ENCODE measurements at places on chromosomes 7 and 10.
A peak's percentile ranks its signal among the peaks of the same experiment; 100 is the strongest.

DNA sequence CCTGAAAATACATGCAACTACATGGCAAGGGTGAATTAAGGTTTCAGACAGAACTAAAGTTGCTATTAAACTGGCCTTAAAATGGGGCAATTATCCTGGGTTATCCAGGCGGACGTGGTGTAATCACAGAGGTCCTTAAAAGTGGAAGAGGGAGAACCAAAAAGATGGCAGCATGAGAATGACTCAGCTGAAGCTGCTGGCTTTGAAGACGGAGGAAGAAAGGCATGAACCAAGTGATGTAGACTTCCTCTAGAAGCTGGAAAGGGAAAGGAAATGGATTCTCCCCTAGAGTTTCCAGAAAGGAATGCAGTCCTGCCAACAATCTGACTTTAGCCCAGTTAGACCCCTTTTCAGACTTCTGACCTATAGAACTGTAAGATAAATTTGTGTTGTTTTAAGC lies 27.0 kb upstream of the UBN2 start:
- DNase-seq, result no peak

DNA sequence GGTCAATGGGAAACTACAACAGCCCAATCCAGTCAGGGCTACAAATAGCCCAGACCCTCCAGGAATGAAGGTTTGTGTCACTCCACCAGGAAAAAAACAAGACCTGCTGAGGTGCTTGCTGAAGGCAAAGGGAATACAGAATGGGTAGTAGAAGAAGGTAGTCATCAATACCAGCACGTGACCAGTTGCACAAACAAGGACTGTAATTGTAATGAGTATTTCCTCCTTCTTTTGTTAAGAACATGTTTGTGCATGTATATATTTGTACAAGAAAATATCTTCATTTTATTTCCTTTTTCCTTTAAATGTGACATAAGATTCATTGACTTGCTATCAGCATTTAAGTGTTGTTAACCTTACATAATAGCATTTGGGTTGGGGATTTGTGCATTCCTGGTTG lies 229.3 kb downstream of the IMMP2L start:
- DNase-seq, result no peak

DNA sequence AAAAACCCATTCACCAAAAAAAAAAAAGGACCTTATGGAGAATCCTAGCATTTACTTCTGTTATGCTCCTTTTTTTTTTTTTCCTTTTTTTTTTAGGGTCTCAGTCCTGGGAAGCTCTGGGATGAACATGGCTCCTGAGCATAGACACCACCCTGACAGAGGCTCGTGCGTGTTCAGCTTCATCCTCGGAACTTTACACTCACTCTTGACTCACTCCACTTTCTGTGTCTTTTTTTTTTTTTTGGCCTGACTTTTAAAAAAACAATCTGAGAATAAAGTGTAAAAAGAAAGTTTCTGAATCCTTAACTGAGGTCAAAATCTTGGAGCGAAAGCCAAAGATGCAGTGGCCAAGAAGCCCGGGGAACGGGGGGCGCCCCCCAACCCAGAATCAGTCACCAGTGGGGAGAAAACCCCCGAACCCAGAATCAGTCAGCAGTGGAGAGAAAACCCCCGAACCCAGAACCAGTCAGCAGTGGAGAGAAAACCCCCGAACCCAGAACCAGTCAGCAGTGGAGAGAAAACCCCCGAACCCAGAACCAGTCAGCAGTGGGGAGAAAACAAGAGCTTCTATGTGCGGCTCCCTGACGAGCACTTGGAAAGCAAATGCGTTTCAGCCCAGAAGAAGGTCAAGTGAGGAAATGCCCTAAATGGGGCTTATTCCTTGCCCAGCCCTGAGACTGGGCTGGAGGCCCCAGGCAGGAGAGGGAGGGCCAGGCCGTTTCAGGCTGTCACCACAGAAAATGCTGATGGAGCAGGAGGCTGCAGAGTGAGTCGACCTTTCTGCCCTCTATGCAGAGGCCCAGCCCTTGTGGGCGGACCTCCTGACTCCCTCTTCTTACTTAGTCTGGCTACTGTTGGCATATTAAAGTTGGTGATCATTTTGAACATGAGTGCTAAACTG lies 19.0 kb upstream of the PFKP start:
- no peak for DNase-seq

DNA sequence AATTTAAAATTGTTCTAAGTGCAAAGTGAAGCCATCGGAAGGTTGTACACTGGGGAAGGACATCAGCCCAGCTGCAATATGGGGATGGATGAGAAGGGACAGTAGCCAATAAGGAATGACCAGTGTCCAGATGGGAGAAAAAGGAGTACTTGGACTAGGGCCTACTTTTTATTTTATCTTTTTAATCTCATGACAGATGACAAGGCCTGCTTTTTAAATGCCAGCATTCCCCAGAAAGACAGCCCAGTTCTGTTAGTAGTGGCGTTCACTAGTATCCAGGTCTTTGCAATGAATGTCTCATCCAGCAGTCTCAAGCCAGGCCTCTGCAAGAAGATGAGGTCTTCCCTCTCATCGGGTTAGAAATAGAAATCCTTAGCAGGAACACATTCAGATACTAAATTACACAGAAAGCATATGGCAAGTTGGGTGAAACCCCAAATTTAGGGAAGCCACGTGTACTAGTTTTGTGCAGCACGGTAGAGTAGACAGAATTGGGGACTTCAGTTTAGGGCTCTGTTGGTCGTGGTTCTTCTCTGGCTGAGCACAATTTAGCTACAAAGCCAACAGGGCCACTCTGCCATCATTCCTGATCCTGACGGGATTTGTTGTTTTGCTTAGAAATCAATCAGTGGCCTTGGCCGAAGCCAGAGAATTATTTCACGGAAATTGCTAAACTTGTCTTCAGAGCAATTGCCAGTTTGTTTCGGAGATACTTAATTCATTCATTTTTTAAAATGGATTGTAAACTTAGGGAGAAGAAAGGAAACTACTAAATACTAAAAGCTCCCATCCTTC lies 227.8 kb downstream of the ARHGAP21 start:
- no peak for DNase-seq

DNA sequence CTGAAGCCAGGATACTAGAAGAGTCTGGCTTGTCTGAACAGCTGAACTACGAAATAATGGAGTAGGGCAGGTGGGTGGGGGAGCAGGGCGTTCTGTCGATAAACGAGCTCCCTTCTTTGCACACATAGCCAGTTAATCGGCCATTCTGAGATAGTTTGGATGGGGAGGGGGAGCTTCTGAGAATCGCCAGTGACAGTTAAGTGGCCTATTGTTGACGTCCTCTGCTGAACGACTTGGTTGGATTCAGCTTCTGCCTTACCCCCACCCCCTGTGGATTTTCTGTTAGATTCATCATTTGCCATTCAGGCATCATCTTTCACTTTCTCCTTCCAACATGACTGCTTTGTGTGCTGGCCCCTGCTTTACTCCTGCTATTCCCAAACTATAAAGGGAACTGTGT lies 520 bp downstream of the CPA5 start:
- DNase-seq, result no peak

GRCh38 chr7:91957823-91958222 lies 17.2 kb downstream of the AKAP9 start:
- no peak for DNase-seq

DNA sequence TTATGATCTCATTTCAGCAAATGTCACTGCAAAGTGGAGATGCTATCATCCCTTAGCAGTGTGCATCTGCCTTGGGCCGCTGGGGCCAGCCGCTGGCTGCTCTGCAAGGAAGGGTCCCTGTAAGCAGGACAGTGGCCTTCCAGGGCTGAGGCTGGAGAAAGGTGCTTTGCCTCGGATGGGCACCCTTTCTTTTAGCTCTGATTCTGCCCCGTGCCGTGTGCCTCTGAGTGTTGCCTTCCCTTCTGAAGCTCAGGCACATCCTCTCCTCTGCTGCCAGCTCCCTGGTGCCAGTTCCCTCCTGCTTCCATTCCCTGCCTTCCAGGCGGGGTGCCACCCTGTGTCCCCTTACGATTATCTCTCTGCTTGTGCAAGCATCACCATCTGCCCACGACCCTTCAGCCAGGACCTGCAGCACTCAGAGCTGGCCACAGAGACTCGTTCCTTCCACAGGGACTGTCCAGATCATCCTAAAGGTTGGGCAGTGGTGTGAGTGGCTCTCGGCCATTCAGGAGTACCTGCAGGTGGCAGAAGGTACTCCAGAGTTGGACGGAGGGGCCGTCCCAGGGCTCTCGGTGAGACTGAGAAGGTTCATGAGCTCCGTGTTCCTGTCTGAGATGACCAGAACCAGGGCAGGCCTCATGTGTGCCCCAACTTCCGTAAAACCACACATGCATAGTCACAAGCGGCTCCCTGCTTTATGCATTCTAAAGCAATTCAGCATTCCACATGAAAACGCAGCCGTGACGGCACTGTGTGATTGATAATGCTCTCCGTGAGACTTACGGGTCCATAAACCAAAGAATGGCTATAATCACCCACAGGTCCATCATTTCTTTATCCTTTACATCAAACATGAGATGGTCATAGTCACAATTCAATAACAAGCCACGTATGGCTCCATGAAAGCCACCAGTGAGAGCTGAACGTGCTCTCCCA lies 371.4 kb downstream of the DNAJB6 start:
- DNase-seq, result no peak

- DNase-seq, result no peak
These were observed 340.0 kb upstream of the NRP1 start for GRCh38 chr10:33674491-33674890.

GRCh38 chr7:70132852-70133690 lies 534.8 kb downstream of the AUTS2 start:
- peak; percentile 47 for DNase-seq

- no peak for DNase-seq
These were observed 284.9 kb upstream of the SEMA3D start for GRCh38 chr7:85471740-85472139.

GRCh38 chr7:7569081-7569527 lies 2.4 kb downstream of the MIOS start:
- no peak for DNase-seq

DNA sequence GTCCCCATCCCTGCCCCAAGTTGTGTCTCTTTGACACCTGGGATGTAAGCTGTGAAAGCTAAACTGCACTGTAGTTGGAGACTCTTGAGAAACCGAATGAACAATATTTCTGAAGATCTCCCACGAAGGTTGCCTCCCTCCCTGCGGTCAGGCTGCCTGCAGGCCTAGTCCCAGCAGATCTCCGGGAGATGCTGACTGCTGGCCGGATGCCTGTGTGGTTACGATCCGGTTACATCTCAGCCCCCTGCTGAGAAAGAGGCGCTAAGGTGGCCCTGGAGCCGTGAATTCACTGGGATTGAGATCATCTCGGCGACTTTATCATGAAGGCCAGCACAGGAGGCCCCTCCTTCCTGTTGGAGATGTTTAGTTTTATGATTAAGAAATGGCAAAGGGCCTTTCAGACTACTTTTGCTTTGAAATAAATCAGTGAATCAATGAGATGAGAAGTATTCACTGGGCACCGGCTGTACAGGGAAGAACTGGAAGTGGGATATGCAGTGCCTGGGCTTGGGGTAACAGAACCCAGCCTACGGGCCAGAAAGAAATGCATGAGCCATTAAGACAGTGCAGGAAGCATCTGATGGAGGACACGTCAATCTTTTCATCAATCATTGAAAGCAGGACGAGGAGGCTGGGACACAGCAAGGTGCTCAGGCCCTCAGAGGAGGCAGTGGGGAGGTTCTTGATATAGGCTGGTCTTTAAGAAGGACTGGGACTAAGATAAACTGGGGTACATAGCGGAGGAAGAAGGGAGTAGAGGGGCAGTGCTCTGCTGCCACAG lies 177.6 kb downstream of the PRKAG2 start:
- DNase-seq, result no peak

GRCh38 chr7:83210479-83210878 lies 47.8 kb upstream of the PCLO start:
- DNase-seq, result no peak

- peak; percentile 45 for DNase-seq
These were observed 1.5 kb downstream of the TRIL start for GRCh38 chr7:28956608-28957063.

DNA sequence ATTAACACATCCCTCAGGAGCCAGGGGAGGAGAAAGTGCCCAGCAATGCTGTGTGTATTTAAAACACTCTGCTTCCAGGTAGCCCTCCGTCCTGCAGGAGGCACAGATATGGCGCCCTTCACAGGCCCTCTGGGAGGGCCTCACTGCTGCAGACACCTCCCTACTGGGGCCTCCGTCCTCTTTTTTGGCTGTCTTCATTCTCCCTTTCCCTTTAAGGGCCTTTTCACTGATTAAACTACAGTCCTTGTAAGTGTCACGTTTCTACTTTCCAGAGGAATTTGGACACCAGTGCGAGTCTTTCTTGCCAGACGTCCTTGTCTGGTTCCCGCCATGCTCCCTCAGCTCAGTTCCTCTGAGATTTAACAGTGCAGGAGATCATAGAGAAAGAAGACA lies 39.7 kb upstream of the MKRN1 start:
- no peak for DNase-seq

- no peak for DNase-seq
These were observed 527.0 kb downstream of the NEBL start for GRCh38 chr10:20369863-20370736.

- no peak for DNase-seq
These were observed 371.7 kb downstream of the INHBA start for GRCh38 chr7:41331194-41331593.

DNA sequence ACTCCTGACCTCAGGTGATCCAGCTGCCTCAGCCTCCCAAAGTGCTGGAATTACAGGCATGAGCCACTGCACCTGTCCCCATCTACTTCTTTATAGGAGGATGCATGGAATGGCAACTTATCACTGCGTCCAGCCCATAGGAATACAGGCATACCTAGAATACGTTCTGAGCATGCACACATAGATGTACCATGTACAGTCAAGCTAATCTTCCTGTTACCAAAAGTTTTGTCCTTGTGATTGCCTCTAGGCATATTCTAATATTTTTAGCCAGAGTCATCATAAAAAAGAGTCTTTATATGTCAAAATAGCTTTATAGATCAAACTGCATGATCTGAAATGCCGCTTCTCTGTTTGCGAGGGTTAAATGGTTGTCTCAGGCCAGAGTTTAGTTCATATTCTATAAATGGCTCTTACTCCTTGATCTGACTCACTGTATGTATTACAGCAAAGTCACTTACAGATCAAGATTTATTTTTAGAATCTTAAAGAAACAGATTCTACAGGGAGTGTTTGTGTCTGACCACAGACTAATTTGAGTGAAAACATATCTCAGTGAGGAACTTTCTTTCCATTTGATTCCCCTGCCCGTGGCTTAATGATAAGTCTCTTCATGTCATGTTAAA lies 210.9 kb downstream of the CREB5 start:
- DNase-seq, result no peak

DNA sequence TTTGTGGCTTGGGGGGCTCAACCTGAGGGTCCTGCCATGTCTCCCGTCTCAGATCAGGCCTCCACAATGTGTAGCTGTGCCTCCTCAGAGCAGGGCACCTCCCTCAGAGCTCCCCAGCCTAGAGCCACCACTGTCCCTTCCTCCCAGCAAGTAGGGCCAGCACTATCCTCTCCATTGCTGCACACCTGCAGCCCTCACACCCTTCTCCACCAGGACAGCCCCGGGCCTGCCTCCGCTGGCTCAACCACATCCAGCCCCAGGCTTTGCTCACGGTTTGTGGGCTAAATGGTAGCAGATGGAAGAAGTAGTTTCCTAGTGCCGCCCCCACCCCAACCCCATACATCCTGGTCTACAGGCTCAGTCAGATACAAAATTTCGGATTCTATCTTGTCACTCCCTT lies 10.1 kb downstream of the NFKB2 start:
- no peak for DNase-seq
